Left ventricle myocardium inferior (tissue), 1 donor: ENCODE measurements at places on chromosomes 1 and 21. TPM values are rescaled to one million over a fixed set of nuclear protein-coding genes. Genes with fewer than 3 reads are reported as not detected.

- no peak for DNase-seq
Measured at GRCh38 chr1:96999191-96999590, 277.6 kb downstream of the PTBP2 start.

DNA sequence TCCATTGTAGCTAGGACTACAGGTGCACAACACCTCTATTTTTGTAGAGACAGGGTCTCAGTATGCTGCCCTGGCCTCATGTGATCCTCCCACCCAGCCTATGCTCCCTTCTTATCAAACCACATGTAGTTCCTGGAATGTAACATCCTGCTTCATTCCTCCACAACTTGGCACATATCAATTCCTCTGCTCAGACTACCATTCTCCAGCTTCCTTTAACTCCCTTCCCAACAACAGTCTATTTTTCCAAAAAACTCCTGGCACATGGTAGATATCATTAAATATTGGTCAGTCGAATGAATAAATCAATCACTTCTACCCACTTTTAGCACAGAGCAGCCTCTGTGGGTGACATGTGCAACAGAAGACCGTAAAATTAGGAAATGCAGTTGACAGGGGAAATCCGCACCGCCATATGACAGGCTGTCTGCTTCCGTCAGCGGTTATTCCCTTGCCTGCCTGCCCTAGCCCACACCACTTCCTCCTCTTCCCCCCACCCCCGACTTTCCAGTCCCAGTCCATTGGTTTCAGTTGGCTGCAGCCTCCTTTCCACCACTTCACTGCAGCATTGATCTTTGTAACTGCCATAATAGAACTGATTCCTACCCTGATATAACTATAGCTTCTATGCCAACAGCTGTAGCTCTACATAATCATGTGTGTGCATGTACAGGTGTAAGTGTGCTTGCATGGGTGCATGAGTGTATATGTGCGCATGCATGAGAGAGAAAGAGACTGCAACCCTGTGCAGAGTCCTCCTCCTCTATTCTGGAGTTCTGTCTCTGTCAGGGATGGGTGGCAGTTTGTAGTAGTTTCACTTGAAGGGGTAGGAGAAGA lies 6.8 kb upstream of the AKR1A1 start:
- peak; percentile 33 for DNase-seq

DNA sequence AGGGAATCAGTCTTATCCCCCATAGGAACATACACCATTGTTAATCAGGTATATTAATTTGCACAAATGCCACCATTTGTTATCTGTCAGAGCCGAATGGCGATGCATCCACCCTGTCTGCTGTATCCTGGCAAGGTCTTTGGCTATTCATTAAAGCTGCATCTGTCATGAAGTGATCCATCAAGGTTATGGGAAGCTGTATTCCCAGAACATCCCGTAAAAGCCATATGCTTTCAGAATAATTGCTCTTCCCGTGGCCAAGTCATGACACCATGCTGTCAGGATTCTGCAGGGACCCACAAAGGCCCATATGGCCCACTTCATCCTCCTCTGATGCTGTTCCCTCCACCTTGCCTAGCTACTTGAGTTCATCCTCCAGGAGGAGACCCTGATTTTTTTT lies 103.9 kb downstream of the RAVER2 start:
- no peak for DNase-seq

- peak; percentile 56 for DNase-seq
Measured at GRCh38 chr1:93616996-93617669, 64.5 kb downstream of the BCAR3 start.

DNA sequence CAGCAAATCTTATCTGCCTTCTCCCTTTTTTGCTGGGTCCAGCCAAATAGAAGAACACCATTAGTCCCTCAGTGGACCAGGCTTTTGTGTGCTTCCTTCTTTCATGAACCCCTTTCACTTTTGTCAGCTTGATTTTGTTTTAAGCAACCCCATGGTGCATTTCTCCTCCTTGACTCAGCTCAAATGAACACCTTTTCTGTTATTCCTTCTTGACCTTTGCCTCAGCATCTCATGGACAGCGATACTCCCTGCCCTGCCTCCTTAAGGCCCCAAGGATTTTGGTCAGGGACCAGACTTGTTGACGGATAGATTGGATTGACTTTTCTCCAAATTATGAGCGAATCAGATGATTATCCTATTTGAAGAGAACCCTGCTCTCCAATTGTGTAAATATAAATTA lies 356.6 kb upstream of the USP24 start:
- no peak for DNase-seq

Gene DNAJC6
- total RNA-seq = 4.7 TPM

Gene PUSL1
- 10.4 TPM for total RNA-seq

- no peak for DNase-seq
Measured at GRCh38 chr1:99614728-99615127, 31.2 kb upstream of the PALMD start.

Gene OR2T2
- not detected for total RNA-seq

- no peak for DNase-seq
Measured at GRCh38 chr1:118481126-118481525, 296.1 kb upstream of the SPAG17 start.

DNA sequence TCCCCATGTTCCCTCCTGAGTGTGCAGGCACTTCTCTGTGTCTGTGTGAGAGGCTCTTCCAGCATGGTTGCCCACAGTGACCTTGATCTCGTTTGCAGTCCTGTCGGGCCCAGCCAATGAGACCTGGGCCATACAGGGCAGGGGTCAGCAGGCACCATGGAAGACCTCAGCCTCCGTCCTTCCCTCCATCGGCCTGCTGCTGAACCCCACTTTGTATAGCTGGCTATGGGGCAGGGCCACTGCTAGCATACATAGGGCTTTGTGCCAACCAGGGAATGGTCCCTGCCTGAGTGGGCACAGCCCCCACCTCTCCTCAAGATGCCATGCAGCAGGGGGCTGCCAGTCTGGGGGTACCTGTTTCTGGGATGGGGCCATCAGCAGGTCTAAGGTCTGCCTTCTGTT lies 3.8 kb downstream of the C1orf35 start:
- no peak for DNase-seq

GRCh38 chr1:156671804-156672203 lies 5.4 kb downstream of the NES start:
- DNase-seq = no peak

GRCh38 chr1:220957233-220957605 lies 78.0 kb downstream of the HLX start:
- DNase-seq = no peak

- DNase-seq = no peak
Measured at GRCh38 chr1:169550294-169550693, 36.0 kb downstream of the F5 start.

DNA sequence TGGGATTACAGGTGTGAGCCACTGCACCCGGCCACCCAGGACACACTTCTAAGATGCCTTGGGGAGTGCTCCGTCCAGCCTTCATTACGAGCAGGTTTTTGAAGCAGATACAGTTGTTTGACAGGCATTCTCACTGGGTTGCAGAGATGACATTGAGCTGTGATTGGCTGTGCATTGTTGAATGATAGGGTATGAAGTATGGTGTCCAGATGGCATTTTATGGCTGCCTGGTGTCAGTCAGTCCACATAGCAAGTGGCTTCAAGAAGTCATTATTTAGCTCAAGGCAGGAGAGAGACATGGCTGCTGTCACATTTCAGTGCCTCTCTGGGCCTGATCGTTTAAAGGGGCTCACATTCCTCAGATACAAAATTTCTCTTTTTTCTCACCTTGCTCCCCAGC lies 14.8 kb upstream of the PADI2 start:
- DNase-seq = no peak

DNA sequence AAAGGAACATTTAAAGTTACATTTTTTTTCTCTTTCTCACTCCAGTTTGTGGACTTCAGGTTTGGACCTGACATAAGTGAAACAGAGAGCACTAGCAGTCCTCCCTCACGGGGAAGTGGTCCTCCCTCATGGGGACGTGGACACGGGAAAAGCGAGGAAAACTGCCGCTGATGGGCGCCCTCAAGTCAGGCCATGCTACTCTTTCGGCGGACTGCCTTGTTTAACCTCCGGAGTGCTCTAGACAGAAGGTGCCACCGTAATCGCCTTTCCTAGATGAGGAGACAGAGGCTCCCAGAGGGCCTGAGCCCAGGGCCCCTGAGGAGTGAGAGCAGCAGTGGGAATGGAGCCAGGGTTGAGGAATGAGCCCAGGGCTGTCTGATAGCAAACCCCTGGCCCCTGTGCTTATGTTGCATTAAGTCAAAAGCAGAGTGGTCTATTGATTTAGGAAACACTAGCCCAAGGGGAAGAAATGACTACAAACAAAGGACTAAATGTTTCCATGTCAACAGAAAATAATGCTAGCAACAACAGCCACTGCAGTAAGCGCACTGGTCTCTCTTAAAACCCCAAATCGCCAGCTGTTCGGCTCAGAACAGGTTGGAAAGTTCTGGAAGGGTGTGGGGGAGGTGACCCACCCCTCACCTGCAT lies 84.1 kb downstream of the DMRTB1 start:
- no peak for DNase-seq

DNA sequence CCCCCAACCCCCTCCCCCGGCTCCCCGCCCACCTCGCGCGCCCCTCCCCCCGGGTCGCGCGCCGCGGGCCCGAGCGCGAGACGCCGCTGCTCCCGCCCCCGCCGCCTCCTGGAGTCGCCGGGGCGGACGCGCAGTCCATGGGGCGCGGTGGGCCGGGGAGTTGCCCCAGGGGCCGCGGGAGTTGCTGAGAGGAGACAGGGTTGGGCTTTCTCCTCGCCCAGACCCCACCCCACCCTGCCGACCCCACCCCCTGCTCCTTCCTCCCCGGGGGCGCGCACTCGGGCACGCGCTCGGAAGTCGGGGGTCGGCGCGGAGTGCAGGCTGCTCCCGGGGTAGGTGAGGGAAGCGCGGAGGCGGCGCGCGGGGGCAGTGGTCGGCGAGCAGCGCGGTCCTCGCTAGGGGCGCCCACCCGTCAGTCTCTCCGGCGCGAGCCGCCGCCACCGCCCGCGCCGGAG lies at the start of gene LAMC1:
TSS of gene LAMC1 (plus strand) at position 275 of the 455 bp plus-strand sequence. CDS start 297 bp downstream, outside the sequence.
- peak; percentile 85 for DNase-seq

- DNase-seq = no peak
Measured at GRCh38 chr1:11245904-11246719, 16.2 kb downstream of the MTOR start.

DNA sequence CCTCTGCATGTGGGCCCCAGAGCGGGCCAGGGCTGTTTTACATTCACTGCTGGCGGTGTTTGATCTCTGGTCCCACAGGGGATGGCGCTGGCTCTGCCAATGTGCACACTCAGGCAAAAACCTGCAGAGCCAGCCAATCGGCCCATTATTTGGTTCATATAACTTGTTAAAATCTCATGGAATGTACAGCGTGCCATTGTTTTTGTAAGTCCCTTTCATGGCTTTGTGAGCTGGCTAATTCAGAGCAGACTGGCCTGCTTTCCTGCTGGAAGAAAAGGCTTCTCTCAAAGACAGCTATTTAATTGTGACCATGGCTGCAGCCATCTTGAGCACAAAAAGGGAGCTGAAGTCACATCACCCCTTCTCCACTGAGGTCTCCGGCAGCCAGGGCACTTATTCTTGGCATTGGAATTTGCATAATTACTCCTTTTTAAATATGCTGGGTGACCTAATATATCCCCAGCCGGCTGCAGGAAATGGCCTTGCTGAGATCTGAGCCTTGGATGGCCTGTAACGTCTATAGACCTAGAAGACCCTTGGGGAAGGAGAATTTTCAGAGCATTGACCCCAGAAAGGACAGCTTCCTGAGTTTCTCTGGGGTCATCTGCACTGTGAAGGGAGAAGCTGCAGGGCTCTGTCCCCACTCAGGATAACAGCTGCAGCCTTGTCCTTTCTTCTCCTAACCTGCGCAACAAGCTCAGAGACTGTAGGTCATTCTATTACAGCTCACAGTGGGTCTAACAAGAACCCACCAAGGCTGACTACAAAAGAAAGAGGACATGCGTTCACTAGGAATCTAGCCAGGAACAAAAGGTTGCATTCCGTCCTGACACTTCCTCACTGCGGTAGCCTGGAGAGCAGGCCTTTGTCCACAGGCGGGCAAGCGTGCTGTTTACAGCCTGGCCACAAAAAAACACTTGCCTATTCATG lies 45.8 kb downstream of the BCAR3 start:
- no peak for DNase-seq

DNA sequence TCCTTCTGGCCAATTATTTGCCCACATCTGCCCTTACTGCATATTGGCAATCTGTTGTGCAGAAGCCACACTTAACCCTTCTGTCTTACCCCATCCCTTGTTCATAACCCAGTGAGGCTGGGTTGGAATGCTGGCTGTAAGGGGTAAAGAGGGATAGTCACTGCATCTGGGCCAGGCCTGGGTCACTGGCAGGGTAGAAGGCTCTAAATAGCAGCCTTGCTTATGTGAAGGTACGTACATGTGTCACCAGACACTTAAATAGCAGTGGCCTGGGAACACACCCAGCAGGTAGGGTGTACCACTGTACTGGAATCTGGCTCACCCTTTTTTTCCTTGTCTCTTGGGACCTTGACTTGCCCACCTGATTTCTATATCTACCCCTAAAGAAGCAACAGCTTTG lies 9.9 kb upstream of the TARS2 start:
- peak; percentile 31 for DNase-seq

GRCh38 chr1:204704794-204705492 lies 19.4 kb upstream of the LRRN2 start:
- no peak for DNase-seq

- no peak for DNase-seq
Measured at GRCh38 chr1:175188936-175189335, 3.6 kb downstream of the KIAA0040 start.
